Hippocampal formation (tissue), 2 donors: ENCODE measurements at places on chromosomes 16 and 17.
A peak's percentile ranks its signal among the peaks of the same experiment; 100 is the strongest.

GRCh38 chr17:80125656-80126448 is 21.1 kb downstream of the EIF4A3 start:
- DNase-seq, result no peak

- DNase-seq, result peak; percentile 22
Observed at GRCh38 chr17:9247401-9247938, 226.2 kb downstream of the NTN1 start.

- no peak for DNase-seq
Observed at GRCh38 chr16:72474501-72475123, 302.7 kb upstream of the PMFBP1 start.

DNA sequence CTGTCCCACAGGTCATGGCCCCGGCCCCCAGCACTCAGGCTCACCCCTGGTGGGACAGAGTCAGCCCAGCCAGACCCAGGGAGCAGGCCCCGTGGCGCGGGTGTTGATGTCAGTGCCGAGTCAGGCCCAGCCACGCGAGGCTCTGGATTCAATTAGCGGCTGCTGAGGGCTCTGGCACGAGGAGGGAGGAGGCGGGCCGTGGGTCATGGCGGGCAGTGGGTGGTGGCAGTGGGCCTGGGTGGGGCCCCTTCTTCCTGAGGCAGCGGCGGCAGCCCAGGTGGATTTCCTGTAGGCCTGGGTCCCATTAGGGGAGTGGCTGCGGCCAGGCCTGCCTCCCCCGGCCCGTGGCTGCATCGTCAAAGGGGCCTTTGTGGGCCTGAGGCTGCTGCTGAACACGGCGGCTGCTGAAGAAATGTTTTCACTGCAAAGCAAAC is 12.9 kb downstream of the VASN start:
- DNase-seq, result no peak

DNA sequence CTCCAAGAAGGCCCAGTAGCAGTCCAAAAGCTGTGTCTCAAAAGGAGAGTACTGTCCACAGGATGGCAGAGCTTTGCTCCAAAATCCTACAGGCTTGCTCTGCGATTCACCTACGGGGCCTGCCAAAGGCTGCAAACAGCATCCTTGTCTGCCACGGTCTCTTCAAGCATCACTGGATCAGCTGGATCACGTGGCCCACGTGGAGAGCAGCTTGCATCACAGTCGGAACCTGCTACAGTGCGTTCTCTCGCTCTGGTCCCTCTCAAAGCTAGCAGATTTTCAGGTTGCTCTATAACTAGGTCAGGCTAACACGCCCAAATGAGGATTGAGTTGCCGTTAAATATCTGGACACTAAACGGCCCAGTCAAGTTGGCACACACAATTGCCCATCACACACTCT is 8.4 kb upstream of the TIMM22 start:
- DNase-seq, result no peak

- no peak for DNase-seq
Observed at GRCh38 chr16:15829460-15829859, 27.4 kb downstream of the MYH11 start.

- DNase-seq, result no peak
Observed at GRCh38 chr17:67624886-67625656, 92.7 kb upstream of the NOL11 start.
